ENCODE measurements at places on chromosomes 1 and 21.

- no peak for DNase-seq
Measured at GRCh38 chr1:7705048-7705907, 65.8 kb upstream of the VAMP3 start.

DNA sequence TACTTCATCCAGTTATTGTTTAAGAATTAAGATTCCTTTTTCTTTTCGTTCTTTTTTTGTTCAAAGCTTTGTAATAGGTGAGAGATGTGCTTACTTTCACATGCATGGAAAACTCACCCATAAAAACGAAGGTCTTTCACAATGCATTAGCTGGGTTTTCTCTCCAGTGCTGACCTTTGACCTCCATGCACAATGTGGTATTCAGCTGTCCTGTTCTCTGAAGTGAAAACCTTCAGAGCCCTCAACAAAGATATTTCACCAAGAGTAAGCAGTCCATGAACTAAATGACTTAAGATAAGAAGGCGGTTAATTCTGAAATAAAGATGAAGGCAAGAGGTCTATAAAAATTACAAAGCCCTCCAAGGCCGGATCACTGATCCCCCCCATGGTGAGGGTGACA is 77.1 kb upstream of the IPO9 start:
- no peak for DNase-seq

GRCh38 chr1:203464226-203464625 is 11.4 kb upstream of the PRELP start:
- no peak for DNase-seq

GRCh38 chr1:32715901-32716311 is 13.3 kb upstream of the SYNC start:
- peak; percentile 3 for DNase-seq

DNA sequence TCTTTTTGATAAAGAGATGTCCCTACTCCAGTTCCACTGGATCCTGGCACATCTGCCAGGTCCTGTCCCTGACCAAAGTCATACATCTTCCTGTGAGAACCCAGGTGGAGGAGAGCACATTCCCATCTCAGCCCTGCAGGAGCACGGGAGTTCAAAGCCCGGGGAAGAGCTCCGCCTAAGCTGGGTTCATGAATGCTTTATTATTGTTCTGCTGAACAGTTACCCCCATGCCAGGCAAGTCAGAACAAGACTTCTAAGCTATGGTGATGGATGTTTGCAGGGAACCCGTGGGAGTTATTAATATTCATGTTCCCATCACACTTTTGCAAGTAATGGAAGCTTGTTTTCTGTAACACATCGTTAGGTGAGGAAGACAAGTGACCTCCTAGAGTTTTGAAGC is 62.9 kb downstream of the SEC16B start:
- DNase-seq = no peak

DNA sequence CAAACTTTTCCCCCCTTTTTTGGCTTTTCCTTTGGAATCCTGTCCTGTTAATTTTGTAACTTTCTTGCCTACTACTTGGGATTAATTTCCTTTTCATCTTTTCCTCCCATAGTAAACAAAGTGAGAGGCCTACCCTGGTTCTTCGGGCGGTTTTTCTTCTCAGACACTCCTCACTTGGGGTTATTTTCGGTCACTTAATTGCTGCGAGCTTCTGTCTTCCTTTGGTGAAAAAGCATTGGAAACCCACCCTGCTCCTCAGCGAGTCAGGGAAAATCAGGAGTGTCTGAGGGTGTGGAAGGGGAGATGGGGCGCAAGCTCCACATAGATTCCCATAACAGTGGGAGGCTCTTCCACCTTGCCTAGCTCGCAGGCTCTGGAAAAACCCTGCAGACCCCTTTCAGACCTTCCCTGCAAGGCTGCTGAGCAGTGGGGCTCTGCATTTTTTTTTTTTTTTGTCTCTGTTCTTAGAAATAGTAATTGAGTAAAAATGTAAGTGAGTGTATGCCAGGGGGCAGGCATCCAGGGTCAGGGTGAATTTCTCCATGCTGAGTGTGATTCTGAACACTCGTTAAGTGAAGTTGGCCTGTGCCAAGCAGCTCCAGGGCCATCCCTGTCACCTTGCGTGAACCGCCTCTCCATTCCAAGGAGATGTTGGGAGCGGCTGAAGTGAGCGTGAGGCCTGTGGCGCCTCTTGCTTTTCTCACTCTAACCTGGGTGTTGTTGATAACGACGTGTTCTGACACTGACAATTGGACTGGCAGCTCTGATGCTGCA is 20.3 kb downstream of the TGFB2 start:
- DNase-seq = no peak

- DNase-seq = no peak
Measured at GRCh38 chr1:154019269-154019668, 28.7 kb downstream of the RPS27 start.

DNA sequence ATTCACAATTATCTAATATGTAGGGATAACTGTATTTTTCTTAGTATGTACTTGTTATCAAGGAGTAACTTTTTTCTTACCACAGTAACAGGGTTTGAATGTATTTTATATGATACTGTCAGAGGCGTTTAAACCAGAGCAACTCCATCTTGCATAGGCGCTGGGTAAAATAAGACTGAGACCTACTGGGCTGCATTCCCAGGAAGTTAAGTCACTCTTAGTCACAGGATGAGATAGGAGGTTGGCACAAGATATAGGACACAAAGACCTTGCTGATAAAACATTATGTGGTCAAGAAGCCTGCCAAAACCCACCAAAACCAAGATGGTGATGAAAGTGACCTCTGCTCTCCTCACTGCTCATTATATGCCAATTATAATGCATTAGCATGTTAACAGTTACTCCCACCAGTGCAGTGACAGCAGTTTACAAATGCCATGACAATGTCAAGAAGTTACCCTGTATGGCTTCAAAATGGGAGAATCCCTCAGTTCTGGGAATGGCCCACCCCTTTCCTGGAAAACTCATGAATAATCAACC is 64.8 kb downstream of the RPE65 start:
- no peak for DNase-seq

DNA sequence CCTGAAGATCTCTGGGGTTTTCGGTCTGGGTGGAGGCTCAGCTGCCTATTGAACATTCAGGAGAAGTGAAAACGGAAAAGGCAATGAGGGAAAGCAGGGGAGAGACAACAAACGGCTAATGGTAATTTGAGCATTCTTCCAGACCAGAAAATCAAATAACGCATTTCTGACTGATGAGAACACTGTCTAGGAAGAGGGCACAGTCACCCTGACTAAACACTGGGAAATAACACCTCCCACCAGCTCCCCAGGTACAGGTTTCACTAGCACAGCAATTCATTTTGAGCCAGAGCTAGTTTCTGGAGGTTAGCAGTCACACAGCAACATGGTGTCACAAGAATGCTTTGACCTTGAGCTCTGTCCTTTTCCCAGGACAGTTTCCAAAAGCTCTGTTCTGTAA is 21.1 kb downstream of the NCF2 start:
- DNase-seq = no peak

DNA sequence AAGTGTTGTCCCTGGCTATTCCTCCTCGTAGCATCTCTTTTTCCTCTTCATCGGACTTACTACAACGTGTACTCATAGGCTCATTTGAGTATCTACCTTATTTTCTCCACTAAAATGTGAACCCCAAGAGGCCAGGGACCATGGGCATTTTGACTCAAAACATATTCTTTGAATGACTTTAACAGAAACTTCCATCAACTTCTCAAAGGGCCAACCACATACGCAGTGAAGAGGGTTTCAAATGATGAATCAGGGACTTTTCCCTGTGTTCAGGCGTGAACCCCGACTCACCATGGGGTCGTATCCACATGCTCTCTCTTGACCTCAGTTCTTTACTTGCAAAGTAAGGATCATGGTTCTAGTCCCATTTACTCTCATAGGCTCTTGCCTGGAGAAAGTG is 20.2 kb upstream of the GPR137B start:
- no peak for DNase-seq

- no peak for DNase-seq
Measured at GRCh38 chr1:33986390-33987095, 122.7 kb downstream of the HMGB4 start.

GRCh38 chr1:8343464-8344001 is 25.6 kb downstream of the SLC45A1 start:
- no peak for DNase-seq

DNA sequence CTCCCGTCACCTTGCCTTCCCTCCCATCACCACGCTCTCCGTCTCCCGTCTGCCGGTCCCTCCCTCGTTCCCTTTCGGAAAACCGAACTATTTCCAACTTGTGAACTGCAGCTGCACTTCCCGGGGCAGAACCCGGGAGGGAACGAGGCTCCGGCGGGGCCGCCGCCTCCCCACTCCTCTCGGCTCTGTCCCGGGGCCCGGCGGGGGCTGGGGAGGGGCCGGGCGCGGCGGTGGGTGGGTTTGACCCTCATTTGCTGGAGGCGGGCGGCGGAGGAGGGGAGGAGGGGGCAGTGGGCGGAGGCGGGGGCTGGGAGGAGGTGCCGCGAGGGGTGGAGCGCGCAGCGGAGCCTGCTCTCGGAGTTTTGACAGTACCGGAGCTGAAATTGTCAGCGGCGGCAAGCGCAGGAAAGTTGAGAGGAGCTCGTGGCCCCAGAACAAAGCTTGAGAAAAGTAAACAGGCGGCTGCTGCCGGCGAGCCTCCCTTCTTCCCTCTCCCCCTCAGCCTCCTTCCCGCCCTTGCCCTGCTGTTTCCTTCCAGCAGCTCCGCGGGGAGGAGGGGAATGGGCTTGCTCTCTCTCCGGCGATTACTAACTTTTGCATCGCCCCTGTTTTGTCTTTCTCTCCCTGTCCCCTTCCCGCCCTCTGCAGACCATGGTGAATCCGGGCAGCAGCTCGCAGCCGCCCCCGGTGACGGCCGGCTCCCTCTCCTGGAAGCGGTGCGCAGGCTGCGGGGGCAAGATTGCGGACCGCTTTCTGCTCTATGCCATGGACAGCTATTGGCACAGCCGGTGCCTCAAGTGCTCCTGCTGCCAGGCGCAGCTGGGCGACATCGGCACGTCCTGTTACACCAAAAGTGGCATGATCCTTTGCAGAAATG is 2.9 kb downstream of the LMO4 start:
- peak; percentile 23 for DNase-seq

DNA sequence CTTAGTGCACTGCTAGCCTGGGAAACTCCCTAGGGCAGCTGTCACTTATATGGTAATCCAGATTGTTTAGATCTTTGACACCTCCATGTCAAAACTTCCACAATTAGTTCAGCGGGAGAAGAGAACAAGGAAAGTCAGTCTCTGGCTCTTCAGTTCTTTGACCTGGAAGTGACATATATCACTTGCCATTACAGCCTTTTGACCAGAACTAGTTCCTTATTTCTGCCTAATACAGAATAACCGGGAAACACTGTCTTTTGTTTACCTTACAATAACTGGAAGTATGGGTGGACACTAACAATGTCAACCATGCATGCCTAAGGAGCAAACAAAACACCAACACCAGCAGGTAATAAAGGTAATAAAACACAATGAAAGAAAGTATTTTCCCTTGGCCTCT is 68.3 kb downstream of the C4BPA start:
- no peak for DNase-seq

GRCh38 chr1:185559151-185559550 is 175.0 kb upstream of the HMCN1 start:
- no peak for DNase-seq

- no peak for DNase-seq
Measured at GRCh38 chr1:26953374-26953773, 6.9 kb downstream of the KDF1 start.

DNA sequence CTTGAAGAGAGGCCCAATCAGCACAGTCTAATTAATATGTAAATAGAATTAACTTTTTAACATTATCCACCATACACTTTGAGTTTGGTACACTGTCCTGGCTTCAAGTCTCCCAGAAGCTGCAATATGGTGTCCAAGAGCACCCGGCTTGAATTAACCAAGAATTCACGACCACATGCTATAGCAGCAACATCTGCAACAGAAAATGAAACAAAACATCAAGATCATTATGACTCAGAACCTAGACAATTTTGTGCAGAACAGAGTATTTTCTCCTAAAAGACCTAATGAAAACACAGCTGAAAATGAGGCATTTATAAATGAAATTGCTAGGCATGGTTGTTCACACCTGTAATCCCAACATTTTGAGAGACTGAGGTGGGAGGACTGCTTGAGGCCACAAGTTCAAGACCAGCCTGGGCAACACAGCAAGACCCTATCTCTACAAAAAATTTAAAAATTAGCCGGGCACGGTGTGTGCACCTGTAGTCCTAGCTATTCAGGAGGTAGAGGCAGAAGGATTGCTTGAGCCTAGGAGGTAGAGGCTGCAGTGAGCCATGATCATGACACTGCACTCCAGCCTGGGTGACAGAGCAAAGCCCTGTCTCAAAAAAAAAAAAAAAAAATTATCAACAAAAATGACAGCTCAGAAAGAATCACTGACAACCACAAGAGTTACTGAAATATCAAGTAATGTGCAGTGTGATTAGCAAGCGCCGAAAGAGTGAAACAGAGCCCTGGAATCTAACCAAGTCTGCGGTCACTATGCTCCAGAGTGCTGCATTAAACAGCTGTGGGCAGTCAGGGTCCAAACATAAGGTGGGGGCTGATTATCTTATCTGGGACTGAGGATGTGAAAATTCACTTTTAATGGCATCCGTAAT is 45.3 kb downstream of the HSF2BP start:
- DNase-seq = no peak

GRCh38 chr1:14538335-14538734 is 60.1 kb upstream of the KAZN start:
- no peak for DNase-seq

DNA sequence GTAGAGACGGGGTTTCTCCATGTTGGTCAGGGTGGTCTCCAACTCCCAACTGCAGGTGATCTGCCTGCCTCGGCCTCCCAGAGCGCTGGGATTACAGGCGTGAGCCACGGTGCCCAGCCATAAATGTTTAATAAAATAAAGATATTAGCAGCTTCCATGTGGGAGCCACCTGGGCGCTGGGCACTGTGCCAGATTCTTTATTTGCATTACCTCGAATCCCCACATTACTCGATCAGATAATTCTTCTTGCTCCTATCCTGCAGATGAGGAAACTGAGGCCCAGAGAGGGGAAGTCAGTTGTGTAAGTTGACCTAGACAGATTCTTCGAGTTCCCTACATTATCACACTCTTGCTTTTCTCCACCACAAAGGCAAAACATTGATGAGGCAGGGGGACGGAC is 24.9 kb upstream of the TENT5B start:
- no peak for DNase-seq

DNA sequence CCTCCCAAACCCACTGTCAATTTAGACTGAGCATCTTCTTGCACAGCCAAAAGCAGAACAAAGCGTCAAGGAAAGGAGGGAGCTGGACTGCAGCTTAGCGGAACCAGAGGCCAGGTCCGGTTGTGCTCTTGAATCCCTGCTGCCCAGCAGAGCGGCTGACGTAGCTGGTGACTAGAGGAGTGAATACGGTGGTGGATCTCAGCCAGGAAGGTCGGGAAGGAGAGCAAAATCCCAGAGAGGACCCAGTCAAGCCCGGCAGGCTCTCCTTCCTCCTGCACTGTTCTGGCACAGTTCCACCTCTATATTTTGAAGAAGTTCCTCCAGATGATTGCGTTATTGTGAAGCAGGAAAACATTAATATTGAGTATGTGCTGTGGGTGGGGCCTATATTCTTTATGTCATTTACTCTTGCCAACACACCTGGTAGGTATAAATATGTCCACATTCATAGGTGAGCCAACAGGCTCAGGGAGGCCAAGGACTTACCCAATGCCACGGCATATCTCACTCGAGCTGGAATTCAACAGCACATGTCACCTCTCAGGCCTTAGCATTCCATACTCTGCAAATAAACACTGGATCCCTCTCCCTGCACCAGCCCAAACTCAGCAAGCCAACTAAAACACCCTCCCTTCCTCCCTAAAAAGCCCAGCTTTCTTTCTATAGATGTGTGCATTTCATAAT is 23.6 kb upstream of the ABCB10 start:
- DNase-seq = no peak

GRCh38 chr1:21568006-21568746 is 59.0 kb downstream of the ALPL start:
- DNase-seq = no peak

- DNase-seq = peak; percentile 46
Measured at GRCh38 chr1:116571215-116571919, 541 bp upstream of the CD58 start.

All from hematopoietic multipotent progenitor cell treated with erythropoietin and hydrocortisone succinate and interleukin-3 and kit ligand, for 17 days (in vitro differentiated cells).